ENCODE measurements at places on chromosomes 6 and 20.

GRCh38 chr6:112780498-112781096 lies 433.5 kb downstream of the RFPL4B start:
- DNase-seq, result peak; percentile 76

- DNase-seq, result no peak
Measured at GRCh38 chr6:44428682-44429081, 41.2 kb downstream of the CDC5L start.

- DNase-seq, result no peak
Measured at GRCh38 chr6:158648682-158649131, 1.1 kb upstream of the SYTL3 start.

- no peak for DNase-seq
Measured at GRCh38 chr6:28893172-28893799, 30.5 kb downstream of the TRIM27 start.

- peak; percentile 90 for DNase-seq
Measured at GRCh38 chr20:3846740-3847428, at the start of gene MAVS. Gene MAVS, plus strand, starts transcription at chr20:3846834. Its CDS starts 7,791 bp downstream, at chr20:3854625.

All from left hindlimb (tissue), 1 donor.